Hematopoietic multipotent progenitor cell treated with erythropoietin and hydrocortisone succinate and interleukin-3 and kit ligand, for 6 days (in vitro differentiated cells): ENCODE measurements at places on chromosomes 7 and 10.

DNA sequence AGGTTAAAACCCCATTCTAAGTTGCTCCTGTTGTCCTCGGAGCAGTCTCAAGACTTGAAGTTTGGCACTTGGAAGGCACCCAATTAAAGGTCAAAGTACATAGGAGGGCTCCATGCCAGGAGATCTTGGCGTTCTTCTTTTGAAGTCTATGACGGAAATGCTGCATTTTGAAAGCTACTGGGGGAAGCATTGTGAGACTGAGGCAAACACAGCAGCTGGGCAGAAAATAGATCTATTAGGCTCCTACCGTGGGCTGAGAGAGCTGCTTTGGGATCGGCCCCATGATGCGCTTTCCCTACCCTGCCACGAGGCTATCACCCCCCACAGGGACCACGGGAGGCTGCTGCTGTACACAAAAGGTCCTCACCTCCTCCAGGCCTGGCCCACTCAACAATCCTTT, 20.0 kb downstream of the KIAA1549 start:
- DNase-seq: no peak

GRCh38 chr7:101595246-101595645, 33.9 kb downstream of the MYL10 start:
- DNase-seq: no peak

- DNase-seq: no peak
Measured at GRCh38 chr7:87918740-87919139, 15.3 kb upstream of the ADAM22 start.

GRCh38 chr7:107879400-107880035, 11.5 kb upstream of the DLD start:
- DNase-seq: peak; percentile 89

DNA sequence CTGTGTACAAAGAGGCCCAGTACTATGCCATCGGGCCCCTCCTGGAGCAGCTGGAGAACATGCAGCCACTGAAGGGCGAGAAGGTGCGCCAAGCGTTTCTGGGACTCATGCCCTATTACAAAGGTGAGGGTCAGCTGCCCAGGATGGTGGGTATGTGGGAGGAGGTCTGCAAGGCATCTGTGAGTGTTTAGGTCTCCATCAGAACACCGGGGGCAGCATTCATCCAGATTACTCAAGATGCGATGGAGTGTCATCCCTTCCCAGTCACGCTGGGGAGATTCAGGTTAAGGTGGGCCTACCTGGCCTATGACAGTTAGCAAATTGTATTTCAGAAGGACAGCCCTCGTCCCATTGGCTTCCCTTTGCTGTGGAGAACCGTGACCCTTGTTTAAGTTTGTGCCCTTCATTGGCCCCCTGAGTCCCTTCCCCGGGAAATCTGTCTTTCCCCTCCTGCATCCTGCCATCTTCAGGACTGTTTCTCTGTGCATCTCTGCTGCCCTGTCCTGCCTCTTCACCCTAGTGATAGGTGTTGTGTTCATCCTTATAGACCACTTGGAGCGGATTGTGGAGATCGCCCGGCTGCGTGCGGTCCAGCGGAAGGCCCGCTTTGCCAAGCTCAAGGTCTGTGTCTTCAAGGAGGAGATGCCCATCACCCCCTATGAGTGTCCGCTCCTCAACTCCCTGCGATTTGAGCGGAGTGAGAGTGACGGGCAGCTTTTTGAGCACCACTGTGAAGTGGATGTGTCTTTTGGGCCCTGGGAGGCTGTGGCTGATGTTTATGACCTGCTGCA, 9.8 kb downstream of the KCTD7 start:
- no peak for DNase-seq

GRCh38 chr10:110274072-110274627, 30.6 kb downstream of the SMNDC1 start:
- no peak for DNase-seq

DNA sequence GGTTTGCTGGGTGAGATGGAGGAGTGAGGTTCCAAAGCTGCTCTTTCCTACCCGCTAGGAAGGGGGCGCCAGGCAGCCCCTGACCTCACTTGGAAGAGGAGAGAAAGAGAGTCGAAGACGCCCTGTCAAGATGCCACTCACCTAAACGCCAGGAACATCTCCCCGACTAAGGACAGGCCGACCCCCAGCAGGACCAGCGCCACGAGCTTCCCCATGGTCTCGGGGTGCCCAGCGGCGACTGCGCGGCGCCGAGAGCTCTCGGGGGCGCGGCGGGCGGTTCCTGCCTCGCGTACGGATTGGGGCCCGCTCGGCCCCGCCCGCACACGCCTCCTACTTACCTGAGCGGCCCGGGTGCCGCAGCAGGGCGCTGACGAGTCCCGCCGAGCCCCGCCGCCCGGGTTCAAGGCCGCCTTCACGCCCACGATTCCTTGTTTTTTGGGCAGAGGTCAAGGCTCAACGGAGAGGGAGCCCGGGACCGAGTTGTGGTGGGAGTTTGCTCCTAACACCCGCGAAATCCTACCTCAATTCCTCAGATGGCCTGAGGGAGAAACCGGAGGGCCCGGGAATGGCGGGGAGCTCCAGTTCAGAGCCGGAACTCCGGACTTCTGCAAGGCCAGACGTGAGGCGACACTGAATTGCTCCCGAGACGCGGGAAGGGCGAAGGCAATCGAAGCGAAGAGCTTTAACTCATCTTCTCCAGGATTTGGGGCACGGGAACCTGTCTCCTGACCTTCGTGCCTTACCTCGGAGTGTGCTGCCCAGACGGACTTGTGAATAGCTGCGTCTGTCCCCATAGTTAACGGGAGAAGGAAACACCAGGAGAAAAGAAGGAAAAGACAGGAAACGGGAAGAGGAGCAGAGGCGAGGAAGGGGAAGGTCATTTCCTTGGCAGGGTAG, at the start of gene PON3:
Gene PON3, minus strand, starts transcription at position 240 of the 897 bp plus-strand sequence. Its CDS starts 25 bp downstream, at position 215.
- DNase-seq: peak; percentile 66

GRCh38 chr7:96427143-96427542, 105.2 kb upstream of the SLC25A13 start:
- no peak for DNase-seq

DNA sequence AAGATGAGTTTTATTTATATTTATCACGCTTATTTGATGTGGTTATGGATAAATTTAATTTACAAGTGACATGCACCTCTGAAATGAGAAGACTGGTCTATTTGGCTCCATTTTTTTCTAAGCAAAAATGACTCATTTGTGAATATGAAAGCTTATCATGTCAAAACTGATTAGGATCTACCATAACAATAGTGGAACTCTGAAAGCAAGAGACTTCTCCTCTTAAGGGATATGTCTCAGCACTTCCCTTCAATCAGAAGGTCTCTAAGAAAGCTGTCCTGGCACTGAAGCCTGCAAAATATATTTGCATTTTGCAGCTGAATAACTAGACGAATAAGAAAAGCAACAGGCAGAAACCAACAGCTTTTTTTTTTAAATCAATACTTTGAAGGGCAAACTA, 12.7 kb downstream of the FAS start:
- peak; percentile 52 for DNase-seq

DNA sequence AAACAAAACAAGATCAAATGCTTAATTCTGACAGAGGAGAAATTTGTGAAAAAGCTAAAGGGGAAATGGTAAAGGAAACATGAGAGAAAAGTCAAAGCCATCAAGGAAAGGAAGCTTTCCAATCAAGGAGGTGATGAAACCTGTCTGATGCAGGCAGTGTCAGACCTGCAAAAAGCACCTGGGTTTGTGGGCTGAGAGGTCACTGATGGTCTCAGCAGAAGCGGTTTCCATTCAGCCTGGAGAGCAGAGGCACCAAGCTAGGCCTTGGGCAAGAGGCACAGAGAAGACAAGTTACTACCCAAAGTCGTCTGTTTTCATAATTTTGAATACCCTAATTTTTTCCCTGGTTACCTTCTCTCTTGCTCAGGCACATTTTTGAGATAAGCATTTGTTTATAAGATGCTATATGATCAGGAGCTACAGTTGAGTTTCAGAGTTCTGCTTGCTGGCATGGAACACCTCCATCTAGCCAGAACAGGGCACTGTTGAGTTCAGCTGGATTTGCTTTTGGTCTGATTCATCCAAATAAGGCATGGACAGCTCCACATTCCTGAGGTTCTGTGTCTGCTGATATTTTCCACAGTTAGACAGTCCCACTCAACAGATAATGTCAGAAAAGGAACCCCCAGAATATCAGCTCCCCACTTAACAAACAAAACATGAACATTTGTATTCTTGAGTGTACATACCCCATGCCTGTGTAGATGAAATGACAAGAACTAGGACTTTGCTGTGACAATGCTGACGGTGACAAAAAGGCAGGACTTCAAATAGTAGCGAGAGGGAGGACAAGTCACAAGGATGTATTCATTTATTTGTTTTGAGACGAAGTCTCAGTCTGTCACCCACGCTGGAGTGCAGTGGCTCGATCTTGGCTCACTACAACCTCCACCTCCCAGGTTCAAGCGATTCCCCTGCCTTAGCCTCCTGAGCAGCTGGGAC, 4.9 kb upstream of the PPIA start:
- no peak for DNase-seq

DNA sequence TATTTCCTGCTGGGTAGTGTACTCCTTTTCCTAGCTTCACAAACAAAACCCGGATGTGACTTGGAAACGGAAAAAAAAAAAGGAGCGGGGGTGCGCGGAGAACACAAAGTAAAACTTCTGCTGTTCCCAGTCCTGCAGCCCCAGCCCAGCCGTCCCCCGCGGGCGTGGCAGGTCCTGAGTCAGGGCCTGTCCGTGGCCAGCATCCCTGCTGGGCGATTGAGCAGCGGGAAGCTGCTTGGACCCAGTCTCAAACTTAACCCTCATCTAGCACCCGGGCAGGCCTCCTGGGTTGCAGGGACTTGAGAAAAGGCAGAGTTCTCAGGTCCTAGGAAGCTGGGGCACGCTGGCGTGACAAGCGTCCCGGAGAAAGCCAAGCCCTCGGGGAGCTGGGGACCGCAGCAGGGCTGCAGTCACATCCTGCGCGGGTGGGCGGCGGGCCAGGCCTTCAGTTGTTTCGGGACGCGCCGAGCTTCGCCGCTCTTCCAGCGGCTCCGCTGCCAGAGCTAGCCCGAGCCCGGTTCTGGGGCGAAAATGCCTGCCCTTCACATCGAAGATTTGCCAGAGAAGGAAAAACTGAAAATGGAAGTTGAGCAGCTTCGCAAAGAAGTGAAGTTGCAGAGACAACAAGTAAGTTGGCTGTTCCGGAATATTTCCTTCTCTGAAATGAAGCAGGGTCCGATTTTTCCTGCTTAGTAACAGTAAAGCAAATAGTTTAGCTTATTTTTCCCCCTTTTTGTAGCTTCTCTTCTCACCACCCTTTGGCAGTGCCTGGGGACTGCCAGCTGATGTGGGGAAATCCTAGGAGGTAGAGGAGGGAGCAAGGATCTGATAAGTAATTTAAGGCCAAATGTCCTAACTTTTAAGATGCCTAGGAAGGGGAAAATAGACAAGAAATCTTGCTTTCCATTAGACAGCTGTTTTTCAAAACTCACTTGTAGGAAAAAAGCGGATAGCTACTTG, at the start of gene GNG11:
Gene GNG11, plus strand, starts transcription at position 129 of the 960 bp plus-strand sequence. Its CDS starts 403 bp downstream, at position 532.
- DNase-seq: peak; percentile 55

DNA sequence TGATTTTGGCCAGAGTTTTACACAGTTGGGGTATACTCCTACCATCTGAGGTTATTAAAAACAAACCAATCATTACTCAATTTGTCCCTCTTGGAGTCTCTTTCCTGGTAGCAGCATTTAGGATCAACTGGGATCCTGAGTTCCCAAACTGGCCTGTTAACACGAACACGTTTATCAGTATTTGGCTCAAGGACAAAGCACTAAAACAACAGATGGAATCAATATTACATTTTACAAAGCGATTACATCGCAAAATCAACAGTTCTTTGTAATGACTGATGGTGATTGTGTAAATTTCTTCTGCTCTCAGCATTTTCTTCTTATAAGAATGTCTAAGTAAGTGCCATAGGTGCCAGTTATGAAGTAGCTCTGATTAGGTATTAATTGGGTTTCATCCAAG, 582.9 kb upstream of the ANKRD30A start:
- no peak for DNase-seq

DNA sequence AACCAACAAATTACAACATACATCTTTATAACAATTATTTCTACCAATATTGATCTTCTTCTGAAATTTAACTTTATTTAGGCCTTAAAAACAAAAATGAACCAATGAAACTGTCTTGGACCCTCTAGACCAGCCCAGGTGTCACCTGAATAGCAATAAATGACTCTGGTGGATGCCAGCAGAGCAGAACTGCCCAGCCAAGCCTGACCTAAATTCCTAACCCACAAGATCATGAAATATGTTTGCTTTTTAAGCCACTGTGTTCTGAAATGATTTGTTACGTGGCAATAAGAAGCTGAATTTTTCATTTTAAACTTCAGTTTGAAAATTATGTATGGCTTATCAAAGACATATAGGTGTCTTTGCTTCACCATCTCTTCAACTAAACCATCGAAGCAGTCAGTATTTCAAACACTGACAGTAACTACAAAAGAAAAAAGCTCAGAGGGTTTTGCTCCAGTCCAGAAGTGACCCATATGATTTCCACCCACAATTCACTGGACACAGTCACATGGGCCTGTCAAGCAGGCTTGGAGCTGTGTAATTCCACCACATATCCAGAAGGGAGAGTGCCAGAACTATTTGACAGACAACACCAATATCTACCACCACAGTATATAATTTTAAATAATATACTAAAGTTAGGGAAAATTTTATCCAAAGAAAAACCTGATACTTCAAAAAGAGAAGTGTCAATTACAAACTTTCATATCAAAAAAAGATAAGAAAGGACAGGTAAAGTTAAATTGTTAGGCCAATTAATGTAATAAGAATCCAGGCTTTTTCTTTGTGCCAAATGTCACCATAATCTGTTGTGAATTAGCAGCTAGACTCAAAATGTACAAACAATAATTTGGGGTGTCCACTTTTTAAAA, 94.5 kb downstream of the KMT2C start:
- peak; percentile 70 for DNase-seq

DNA sequence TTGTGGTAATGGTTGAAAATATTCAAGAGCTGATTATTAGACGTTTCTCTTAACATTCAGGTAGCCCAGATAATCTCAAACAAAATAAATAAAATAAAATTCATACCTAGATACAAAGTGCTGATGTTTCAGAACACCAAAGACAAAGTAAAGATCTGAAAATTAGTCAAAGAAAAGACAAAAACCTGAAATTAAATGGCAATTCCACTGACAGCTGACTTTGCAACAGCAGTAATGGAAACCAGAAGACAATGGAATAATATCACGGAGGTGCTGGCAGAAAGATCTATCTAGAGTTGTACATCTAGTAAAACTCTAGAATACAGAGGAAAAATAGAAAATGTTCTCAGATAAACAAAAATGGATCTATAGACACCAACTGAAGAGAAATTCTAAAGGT, 58.0 kb upstream of the IKZF1 start:
- DNase-seq: peak; percentile 39

- no peak for DNase-seq
Measured at GRCh38 chr7:74044366-74045350, 16.7 kb downstream of the ELN start.

DNA sequence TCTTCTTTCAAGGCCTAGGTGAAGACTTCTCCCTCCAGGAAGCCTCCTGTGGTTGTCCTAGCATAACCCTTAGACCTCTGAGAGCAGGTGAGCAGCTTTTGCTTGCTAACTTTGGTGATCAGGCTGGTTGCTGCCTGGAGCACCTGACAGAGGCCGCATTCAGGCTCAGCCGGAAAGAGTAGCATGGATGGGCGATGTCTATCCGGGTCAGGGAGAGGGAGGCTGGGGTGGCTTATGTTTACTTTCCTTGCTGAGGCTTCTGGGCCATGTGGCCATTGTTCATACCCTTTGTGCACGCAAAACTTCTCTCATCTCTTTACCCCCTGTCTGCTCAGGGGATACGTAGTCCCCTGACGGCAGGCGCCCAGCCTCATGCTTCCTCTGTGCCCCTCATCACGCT, 27.4 kb upstream of the PCBD1 start:
- DNase-seq: no peak
